SW 1271 (cell line): ENCODE measurements at places on chromosomes 16 and 17.

DNA sequence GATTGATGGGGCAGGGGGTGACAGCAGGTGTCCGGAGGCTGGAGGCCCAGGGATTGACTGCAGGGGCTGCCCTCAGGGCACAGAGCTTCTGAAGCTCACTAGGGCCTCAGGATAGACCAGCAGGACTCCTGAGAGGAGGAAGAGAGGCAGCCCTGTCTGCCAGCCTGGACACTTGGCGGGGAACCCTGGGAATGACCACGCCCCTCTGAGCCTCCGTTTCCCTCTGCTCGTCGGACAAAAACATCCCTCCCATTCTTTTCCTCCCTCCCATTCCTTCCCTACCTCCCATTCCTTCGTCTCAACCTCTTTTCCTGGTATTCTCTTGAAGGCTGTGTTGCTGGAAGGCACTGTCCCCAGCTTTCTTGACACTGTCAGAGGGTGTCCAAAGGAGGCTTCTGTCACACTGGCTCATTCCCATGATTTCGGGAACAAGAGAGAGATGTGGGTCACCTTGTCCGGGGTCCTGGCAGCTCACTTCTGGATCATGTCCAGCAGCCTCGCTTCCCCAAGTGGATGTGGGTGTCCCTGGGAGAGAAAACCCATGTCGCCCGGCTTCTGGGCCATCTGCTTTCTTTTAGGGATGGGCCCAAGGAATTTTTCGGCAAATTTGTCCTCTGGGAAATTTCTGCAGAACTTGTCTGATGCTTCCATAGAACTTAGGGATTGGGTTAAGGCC lies 145.5 kb downstream of the CMIP start:
- DNase-seq: no peak

- no peak for DNase-seq
Observed at GRCh38 chr17:9016941-9017552, 4.3 kb upstream of the NTN1 start.

DNA sequence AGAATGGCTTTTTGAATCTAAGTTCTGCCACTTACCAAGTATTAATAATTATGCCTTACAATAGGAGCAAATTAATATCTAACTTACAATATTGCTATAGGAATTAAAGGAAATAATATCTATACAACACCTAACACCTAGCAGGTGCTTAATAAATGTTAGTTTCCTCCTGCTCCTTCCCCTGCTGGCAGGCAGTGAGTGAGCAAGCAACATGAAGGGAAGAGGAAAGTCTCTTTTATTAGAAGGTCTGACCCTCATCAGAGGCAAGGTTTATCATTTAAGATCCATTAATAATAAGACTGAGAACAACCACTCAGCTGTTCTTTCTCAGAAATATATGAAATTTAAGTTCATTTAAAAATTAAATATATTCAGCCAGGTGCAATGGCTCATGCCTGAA lies 6.7 kb upstream of the DYNC1LI2 start:
- no peak for DNase-seq

GRCh38 chr16:74094514-74094913 lies 202.1 kb upstream of the PSMD7 start:
- DNase-seq: no peak

GRCh38 chr16:20203272-20203671 lies 124.0 kb downstream of the GP2 start:
- no peak for DNase-seq

- no peak for DNase-seq
Observed at GRCh38 chr17:6166492-6167179, 96.5 kb downstream of the WSCD1 start.

DNA sequence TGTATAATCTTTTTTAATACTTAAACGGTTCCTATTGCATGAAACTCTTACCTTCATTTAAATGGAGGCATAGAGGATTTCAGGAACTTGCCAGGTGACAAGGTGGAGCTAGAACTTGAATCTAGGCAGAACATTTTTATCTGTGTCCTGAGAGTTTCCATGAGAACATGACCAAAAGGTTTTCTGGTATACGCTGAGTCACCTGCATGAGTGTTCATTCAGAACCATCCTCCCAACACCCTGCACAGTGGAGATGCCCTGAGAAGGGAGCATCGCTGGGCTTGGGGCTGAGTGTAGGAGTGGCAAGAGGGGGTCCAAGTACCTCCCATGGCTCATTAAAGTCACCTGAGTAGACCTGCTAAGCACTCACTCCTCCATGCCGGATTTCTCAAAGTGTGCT lies 169.7 kb upstream of the CACNG5 start:
- no peak for DNase-seq

DNA sequence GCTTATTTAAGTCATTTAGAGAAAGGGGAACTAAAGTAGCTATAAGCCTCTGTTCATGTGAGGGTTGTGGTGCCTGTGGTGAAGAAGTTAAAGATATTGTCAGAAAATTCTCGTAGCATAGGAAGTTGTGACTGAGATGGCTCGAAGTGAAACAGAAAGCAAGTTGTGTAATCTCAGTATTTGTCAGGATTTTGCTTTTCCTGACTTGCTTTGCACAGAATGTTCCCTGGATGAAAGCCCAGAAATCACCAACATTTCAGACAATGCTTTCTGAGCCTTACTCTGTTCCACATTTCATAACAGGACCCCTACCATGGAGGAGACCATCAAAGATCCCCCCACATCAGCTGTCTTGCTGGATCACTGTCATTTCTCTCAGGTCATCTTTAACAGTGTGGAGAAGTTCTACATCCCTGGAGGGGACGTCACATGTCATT lies 10.6 kb downstream of the CALCOCO2 start:
- peak; percentile 30 for DNase-seq

DNA sequence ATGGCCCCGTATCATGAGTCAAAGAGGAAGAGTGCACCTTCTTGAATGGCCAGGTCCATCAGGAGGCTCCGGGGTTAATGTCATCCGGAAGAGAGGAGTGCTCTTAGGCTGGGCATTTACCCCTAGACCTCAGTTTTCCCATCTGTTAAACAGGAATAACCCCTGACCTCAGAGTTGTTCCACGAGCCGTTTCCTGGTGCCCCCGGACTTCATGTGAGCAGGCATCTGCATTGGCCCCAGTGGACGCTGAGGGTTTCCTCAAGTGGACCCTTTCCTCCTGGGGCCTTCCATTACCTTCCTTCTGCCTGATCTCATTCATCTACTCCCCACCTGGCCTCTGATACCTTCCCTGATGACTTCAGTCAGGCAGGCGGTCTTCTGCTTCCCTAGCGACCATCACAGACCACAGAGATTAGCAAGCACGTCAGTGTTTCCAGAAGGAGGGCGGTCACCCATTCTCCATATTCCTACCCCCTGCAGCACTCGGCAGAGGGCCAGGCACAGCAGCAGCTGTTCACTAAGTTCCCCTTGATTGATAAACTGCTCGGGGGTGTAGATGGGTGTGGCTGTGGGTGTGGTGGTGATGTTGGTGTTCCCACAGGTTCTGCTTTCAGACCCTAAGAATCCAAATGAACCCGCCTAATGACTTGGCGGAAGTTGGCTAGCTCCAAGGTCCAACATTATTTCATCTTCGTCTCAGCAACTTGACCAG lies 346.6 kb upstream of the TNRC6C start:
- no peak for DNase-seq

- peak; percentile 41 for DNase-seq
Observed at GRCh38 chr17:7932483-7932891, 481 bp downstream of the CNTROB start.

DNA sequence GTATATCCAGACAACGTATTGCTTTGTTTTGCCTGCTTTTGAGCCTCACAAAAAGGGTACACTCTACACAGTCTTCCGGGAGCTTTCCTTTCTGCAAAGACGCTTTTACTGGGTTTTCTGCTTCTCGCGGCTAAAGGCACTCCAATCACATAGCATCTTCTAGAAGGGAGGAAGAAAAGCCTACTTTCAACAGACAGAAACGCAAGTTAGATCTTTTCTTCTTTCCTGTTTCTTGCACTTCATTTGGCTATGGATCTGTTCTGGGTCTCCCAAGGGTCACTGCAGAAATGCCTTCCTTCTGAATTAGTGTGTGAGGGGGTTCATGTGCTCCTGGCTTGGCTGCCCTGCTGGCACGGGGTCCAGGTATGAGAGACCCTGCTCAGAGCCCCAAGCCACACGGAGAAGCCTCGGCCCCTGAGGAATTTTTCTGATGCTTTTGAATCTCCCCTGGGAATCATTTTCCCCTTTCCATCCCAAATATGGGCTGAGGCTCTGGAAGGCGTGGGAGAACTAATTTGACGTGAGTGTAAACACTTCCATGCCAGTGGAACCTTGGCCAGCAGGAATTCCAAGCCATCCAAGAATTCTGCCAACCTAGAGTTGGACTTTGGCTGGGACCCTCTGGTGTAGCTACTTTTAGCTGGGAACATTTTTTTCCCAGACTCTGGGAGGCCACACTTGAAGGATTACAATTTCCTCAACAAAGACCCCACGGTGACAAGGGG lies 49.6 kb upstream of the NKD1 start:
- no peak for DNase-seq

DNA sequence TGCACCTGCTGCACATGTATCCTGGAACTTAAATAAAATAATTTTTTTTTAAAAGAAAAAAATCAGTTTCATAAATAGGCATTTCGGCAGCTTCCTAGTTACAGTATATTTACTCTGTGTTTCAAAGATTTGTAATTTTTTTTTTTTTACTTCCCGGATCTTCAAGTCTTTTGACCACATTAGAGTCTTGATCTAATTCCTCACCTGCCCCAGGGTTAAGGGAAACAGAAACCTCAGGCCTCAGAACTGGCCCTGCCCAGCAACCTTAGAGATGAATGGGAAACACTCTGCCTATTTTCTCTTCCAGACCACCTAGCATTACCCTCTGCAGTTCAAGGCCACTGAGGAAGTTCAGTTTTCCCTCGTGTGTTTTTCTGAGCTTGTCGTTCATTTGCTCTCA lies 304.0 kb downstream of the MAF start:
- no peak for DNase-seq

- DNase-seq: no peak
Observed at GRCh38 chr16:80601182-80601581, 60.4 kb downstream of the DYNLRB2 start.

DNA sequence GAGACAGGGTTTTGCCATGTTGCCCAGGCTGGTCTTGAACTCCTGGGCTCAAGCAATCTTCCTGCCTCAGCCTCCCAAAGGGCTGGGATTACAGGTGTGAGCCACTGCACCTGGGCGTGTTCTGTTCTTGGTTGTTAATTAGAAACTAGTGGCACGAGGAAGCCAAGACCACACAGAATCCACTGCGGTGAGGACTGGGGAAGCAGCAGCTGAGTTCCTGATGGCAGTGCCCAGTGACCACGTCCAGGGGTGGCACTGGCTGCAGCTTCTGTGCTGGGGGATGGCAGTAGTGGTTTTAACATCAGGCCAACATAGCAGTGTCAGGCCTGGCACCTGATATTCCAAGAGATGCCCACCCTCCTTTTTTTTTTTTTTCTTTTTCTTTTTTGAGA lies 39.7 kb upstream of the NDRG4 start:
- DNase-seq: no peak

- no peak for DNase-seq
Observed at GRCh38 chr16:87061243-87061920, 255.8 kb downstream of the C16orf95 start.

DNA sequence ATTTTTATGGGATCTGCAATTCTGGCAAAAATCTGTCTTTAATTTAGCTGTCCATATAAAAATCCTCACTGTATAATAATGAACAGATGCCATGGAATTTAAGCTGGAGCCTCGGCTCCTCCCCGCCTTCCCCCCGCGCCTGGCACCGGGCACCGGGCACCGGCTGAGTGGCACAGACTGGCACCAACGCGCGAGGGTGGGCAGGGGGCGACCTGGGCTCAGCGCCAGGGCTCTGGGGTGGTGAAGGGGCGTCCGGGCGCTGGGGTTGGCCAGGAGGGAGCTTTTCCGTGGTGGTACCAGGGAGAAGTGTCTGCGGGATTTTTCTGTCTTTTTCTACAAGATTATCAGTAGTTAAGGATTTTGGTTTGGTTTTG lies 9.1 kb downstream of the NEUROD2 start:
- DNase-seq: no peak

GRCh38 chr17:33980193-33980592 lies 274.9 kb upstream of the CCL2 start:
- DNase-seq: no peak

DNA sequence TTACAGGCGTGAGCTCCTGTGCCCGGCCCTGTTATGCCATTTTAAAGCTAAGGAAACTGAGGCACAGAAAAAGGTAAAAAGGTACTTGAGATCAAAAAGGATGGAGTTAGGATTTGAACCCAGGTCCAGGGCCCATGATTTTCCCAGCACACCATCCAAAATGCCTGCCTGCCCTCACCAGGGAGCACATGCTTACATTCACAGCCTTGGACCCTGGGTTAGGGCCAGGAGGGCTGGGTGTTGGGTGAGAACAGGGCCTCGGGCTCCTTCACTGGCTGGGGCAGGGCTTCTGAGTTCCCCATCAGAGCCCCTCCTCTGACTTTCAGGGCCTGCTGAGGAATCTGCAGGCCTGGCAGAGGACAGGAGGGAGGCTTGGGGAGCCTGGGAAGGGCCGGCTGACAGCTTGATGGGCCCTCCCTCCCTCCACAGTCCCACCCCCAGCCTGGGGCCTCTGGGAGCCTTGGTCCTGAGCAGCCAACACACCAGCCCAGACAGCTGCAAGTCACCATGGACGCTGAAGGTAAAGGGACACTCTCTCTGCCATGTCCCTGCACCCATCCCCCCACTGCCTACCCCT lies at the start of gene QPRT:
Gene QPRT (plus strand): TSS at position 490 of the 577 bp plus-strand sequence. CDS start 18 bp downstream, at position 508.
- DNase-seq: no peak

DNA sequence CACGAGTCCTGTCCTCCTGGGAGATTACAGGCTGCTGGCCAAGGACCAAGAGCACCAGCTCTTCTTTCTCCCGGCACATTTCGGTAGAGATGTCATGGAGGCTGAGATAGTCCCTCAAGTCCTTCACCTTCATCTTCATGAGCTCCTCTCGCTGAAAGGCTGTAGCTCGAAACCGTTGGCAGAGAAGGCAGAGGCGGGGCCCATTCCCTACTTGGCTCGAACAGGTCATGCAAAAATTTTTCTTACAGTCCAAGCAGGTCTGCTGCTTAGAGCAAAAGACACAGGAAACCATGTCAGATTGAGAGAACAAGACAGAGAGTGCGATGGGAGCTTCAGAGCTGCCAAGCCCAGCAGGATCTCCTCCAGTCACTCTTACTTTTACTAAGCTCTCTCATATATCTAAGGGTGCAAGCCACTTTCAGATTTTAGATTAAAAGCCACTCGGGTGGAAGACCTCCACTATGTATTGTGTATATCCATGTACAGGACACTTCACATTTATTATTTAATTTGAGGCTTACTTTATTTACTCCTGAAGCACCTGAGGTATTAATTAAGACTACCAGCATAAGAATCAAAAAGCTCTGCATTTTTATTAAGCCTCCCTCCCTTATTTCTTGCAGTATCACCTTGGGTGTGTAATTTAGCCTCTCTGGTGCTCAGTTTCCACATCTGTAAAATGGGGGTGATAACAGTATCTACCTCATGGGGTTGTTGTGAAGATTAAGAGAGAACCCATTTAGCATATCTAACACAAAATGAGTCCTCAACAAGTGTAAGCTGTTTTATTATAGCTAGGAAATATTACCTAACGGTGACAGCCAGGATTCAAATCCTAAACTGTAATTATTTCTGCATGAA lies 41.4 kb downstream of the LIG3 start:
- no peak for DNase-seq

GRCh38 chr17:69066482-69066881 lies 5.8 kb upstream of the ABCA9 start:
- no peak for DNase-seq
